Left ventricle myocardium superior (tissue), 1 donor: ENCODE measurements at places on chromosomes 6 and 20. TPM values are rescaled to one million over a fixed set of nuclear protein-coding genes. Genes with fewer than 3 reads are reported as not detected.

DNA sequence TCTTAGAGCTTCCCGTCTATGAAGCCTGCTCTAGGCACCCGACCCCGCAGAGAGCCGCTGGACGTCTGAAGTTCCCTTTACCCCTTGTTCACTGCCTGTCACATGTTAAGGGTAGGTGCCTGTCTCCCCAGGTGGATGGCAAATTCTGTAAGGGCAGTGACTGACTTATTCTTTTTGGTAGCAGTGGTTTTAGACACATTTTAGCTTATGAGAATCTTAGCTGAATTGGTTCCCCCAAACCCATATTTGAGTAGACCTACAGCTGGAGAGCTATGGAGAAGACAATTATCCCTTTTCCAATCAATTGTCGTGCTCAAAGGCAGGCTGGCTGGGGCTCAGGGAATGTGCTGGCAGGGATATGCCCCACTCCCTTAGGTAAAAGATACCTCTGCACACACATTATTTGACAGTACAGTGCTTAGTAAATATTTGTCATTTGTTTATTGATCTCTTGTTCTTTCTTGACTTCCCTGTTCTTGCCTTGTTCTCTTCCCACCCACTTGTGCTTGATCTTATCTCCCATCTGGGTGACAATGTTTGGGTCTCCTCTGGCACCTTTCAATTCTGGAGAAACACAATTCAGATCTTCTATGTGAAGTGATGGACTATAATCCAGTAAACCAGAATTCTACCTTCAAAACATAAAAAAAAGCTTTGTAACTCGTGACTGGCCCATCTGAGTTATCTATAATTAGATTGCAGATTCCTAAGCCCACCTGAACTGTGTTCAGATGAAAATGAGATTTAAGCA, 114.3 kb upstream of the SLC2A12 start:
- no peak for DNase-seq

- no peak for DNase-seq
Observed at GRCh38 chr6:157656437-157656997, 166.5 kb upstream of the SNX9 start.

GRCh38 chr6:84709121-84709520, 55.3 kb downstream of the TBX18 start:
- DNase-seq, result no peak

GRCh38 chr20:1489325-1489724, 1.9 kb downstream of the SIRPB2 start:
- DNase-seq, result no peak

- no peak for DNase-seq
Observed at GRCh38 chr20:33111306-33111705, 31.9 kb downstream of the BPIFB4 start.

DNA sequence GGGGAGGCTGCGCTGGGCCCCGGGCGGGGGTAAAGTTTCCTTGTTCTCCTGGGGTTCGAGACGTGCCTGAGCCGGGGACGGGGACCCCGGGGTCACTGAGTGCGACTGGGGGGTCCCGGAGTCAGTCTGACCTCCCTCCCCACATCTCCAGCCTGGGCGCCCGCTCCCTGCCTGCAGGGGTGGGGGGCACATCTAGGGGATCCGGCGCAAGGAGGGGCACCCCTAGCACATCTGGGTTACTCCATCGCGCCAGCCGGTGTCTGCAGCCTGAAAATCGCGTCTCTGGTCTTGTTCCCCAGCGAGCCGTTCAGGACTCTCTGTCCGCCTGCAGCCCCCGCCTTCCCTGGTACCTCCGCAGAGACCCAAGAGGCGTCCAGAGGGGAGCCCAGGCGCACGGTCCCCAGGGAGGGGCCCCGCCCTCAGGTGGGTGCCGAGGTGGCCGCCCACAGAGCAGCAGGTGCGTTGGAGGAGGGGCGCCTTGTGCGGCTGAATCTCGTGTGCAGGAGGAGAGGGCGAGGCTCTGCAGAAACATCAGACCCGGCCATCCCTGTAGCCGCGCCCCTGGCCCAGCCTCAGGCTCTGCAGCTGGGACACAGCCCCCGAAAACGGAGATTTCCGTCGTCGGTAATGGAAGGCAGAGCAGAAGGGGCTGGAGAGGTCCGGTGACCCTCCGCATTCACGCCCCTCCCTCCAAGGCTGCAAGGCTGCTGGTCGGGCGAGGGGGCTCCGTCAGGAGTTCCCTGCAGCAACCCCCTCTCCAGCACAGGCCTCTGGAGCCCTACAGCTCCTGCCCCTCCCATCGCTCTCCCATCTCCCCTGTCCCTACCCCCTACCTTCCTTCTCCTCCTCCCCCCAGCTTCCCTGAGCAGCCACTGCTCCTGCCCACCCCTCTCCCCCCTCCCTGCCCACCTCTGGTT, 628 bp upstream of the CHRNA4 start:
- DNase-seq, result peak; percentile 21

DNA sequence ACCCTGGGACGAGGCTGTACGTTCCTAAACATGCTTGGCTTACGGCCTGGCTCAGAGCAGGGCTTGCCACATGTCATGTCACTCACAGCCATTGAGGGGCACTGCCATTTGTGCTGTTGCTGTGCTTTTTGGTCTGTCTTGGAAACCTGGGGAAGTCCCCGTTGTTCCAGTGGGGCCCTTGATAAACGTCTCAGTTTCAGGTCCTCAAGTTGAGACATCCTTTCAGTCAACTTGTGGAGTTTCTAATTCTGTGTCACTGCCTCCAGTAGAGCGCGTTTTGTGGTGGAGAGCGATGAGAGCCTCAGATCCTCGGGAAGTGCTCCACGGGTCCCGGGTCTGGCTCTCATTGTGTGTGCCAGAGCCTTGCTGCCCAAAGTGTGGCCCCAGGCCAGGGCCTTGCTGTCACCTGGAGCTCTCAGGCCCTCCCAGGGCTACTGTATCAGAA, 43.0 kb upstream of the CCR6 start:
- no peak for DNase-seq

DNA sequence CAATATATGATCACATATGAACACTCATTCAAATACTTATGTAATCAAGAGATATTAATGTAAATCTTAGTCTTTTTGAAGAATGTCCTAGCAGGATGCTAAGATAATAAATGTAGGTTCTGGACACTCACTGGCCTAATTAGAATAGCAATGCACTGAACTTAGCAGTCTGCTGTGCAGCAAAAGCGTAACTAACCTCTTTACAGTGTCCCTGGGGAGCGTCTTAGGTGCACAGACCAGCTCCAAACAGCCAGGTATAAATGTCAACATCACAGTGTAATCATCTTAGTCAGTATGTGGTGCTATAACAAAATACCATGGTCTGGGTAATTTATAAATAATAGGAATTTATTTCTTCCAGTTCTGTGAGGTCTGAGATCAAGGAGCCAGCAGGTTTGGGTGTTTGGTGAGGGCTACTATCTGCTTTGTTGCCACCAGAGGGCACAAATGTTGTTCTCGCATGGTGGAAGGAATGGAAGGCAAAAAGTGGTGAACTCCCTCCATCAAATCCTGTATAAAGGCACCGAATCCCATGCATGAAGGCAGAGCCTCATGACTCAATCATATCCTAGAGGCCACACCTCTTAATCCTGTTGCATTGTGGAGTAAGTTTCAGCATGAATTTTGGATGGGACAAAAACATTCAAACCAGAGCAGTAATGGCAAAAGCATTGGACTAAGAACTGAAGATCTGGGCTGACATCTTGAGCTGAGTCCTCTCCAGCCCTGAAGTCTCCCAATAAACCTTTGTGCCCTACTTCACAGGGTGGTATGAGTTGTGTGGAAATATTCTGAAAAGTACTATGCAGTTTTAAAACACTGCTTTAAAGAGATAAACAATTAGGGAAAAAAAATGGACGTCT, 41.8 kb upstream of the FOXO3 start:
- no peak for DNase-seq

DNA sequence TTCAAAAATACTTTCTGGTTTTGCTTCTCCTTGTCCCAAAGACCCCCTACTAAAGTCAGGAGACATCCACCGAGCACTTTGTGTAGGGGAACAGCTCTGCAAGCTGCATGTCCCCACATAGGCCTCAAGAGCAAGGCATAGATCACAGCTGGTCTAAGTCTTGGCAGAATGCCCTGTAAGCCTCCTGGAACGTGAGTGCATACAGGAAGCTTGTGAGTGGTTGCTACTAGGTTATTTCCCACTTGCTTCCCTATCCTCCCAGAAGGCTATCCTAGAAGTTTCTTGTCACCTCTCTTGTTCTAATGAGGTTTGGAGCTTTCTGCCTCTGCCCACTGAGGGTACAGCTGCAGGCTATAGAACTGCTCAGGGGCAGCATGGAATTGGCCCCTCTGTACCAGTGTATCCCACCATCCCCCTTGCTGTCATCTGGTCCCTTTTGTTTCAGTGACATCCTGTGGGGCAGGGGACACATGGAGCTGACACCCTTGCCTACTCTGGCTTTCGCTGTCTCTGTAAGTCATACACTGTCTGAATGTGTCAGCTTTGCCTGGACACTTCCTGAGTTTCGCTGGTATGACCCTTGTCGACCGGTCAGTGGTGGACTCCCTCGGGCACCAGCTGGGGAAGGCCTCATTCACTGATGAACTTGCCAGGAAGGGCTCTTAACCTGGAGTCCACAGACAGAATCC, 35.6 kb upstream of the KCNK16 start:
- DNase-seq, result no peak

DNA sequence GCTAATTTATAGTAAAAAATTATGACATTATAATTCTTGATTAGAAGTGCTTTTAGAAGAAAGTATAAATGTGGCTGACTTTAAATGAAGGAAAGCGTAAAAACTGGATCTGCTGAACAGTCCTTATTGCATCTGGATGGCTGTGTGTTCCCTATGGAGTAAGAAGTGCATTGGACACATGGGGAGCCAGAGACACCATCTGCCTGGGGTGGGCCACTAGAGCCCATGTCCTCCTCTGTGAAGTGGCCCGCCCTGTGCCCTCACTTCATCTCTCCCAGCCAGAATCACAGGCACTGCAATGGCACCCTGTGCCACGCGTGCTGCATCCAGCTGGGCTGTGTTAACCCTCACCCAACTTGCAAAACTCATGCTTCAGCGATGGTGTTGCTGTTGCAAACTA, 13.2 kb upstream of the SFT2D1 start:
- DNase-seq, result no peak

DNA sequence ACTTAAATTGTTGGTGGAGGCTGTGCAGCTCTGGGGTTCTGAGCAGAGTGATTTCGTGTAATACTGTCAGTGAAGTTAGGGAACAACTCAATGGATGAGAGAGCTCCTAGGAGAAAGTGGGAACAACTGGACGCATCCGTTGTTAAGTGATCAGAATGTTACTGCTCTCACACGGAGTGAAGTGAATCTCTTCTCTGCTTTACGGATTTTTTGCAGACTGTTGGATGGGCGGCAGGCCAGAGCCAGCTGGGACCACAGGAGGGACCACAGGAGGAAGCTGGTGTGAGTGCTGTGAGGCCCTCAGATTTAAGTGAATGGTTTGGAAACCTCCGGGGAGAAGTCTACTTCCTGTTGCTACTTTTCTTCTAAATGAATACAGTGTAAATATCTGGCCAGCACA, 23.7 kb upstream of the PPP1R14C start:
- peak; percentile 39 for DNase-seq

DNA sequence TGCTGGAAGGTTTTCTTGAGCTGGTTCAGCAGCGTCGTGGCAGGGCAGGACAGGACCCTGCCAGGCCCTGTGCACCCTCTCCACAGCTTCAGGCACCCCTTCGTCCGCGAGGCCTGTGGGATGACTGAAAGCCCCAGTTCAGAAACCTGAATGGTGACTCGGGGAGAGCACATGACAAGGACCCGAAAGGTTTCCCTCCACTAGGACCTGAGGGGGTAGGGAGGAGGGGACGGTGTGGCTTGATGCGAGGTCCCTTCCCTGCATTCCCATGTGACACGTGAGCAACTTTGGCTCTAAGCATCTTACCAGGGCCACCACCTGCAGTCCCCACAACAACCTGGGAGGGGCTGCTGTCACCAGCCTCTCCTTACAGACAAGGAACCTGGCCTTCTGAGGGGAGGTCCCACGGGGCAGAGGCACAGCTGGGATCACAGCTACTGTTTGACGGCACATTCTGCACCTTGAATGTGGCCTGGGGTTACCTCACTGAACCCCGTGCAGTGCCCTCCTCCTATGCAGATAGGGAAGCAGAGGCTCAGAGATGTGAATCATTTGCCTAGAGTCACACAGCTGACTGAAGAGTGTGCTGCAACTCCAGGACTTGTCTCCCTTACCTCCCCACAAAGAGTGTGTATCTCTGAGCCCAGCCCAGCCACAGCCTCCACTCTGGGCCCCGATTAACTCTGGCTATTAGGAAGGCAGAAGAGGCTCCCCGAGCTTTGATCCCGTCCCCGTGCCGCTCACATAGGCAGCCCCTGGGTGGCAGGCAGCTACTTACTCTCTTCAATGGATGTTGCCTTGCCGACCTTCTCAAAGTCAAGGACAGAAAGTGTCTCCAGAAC, 84.6 kb downstream of the PTPN1 start:
- peak; percentile 21 for DNase-seq

DNA sequence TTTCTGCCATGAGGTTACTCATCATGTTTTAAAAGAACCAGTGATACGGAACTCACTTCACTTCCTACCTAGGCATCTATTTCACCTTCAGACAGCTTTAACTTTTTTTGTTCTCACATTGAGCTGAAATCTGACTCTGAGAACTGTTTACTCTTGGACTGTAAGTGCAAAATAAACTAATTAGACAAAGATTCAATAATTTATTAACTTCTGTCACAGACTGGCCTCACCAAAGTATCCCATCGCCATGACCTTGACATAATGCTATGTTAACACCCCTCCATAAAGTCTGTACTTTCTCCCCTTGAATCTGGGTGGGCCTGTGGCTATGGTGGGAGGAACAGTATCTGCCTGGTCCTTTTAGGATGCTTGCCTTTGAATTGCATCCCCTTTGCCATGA, 448.1 kb downstream of the CBLN4 start:
- no peak for DNase-seq

- DNase-seq, result no peak
Observed at GRCh38 chr6:161010418-161010817, 18.8 kb downstream of the MAP3K4 start.

DNA sequence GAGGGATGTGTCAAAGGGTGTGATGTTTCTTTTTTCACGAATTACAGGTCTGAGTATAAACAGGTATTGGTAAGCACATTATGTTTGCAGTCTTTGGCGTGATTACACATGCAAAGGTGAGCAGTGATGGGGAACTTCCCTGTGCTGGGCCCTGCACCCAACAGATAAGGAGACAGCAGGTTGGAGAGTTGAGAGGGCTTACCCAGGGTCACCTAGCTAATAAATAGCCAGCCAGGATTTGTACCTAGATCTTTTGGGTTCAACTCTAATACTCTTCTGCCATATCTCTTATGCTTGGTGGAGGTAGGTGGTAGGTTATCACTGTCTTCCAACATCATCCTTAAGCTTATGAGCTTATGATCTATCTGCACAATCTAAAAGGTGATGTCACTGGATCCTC, 46.5 kb downstream of the AFG1L start:
- no peak for DNase-seq

GRCh38 chr20:36385503-36385902, 79.4 kb downstream of the DLGAP4 start:
- no peak for DNase-seq

GRCh38 chr20:3679749-3680700, 1.8 kb downstream of the ADAM33 start:
- peak; percentile 68 for DNase-seq

The MSH5 gene
- total RNA-seq, result 1.3 TPM

The THEMIS gene
- total RNA-seq, result 0.37 TPM

The CHMP4B gene
- total RNA-seq, result 101 TPM

The PACSIN1 gene
- 13.6 TPM for total RNA-seq

The MCCD1 gene
- total RNA-seq, result not detected

The WFDC10A gene
- total RNA-seq, result not detected

The SMPD2 gene
- total RNA-seq, result 5.7 TPM
